ENCODE measurements at places on chromosomes 16 and 17.

GRCh38 chr17:75819116-75819515 is 25.1 kb downstream of the UNC13D start:
- no peak for DNase-seq

GRCh38 chr17:31444026-31444425 is 52.6 kb downstream of the RAB11FIP4 start:
- no peak for DNase-seq

DNA sequence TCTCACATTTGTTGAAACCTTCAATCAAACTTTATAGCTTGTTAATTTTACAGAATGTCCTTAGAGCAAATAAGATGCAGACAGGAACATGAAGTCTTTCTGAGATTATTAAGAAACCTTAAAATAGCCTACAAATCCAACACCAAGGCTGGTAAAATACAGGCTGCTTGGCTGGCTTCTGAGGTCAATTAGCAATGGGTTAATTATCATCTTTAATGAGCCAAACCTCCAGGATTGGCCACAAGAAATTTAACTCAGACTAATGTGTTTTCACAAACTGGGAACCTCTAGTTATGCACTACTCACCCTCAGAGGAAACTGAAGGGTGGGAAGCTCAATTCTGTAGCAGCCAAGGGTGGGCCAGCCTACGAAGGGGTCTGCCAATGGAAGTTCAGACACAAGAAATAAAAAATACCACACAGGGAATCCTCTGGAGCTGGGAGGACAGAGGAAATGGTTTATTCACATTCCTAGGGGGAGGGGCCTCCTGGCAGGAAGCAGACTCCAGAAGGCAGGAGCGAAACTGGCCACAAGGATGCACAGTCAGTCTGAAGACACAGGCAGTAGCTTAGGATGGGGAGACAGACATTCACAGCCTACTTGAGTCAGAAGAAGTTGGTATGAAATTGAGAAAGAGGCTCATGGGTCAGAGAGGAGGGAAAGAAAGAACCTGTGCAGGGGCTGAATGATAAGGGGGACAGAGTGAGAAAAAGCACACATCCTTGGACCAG is 36.1 kb downstream of the HIC1 start:
- DNase-seq = no peak

DNA sequence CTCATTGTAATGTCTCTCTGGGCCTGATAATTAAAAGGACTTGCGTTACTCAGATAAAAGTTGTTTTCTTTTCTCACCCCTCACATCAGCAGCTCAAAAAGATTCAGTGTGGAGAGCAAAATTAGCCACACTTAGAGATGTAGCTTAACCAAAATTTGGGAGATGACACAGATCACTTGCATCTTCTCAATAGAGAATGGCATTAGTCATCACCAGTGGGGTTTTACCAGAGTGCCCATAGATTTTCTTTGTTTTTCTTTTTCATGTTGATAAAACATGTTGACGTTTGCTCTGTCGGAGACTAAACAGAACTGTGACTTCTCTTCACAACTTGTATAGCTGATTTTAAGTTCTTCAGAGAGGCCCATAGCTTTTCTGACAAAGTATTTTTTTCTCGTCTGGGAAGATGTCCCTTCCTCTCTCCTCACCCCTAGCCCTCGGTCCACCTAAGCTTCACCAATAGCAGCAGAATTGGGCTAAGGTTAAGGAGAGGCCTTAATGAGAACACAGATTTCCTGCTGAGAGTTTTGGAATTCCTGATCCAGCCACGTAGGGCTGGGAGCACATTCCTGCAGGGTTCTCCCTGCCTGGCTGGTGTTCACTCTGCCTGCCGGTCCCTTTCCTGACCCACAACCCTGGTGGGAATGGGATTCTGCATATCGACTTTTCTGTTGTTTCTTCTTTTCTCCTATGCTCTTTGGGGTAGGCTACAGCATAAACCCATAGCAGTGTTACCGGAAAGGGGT is 92.6 kb downstream of the CACNG3 start:
- no peak for DNase-seq

- peak; percentile 79 for DNase-seq
These were observed 14.0 kb downstream of the UBALD2 start for GRCh38 chr17:76278952-76279741.

GRCh38 chr16:67892899-67893742 is at the start of gene PSKH1:
TSS of gene PSKH1 (plus strand) at chr16:67893254. CDS start at chr16:67908750, 15,496 bp downstream.
- peak; percentile 93 for DNase-seq
